ENCODE measurements at places on chromosomes 4 and X.

- no peak for DNase-seq
Measured at GRCh38 chr4:56289934-56290333, 97.4 kb downstream of the AASDH start.

- DNase-seq = no peak
Measured at GRCh38 chrX:20668550-20668949, 401.8 kb upstream of the RPS6KA3 start.

- peak; percentile 26 for DNase-seq
Measured at GRCh38 chr4:8897251-8898167, 25.9 kb upstream of the HMX1 start.

GRCh38 chrX:110086162-110086915 lies 83.4 kb downstream of the TMEM164 start:
- DNase-seq = no peak

DNA sequence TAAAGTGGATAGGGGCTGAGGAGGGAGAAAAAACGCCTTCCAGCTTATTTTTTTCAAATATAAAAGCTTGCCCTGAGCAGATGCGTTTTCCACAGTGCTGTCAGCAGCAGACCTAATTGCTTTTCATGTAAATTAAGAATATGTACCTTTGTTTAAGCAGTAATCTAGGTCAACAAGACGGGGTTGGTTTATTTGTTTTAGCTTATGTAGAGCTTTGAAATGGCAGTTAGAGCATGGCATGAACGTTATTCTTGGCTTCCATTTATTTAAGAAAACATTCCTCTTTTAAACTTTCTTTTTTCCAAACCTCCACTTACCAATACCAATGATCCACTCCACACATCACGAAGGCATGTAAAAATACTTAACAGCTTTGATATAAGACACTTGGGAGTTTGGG lies 220.3 kb upstream of the TENM3 start:
- DNase-seq = no peak

DNA sequence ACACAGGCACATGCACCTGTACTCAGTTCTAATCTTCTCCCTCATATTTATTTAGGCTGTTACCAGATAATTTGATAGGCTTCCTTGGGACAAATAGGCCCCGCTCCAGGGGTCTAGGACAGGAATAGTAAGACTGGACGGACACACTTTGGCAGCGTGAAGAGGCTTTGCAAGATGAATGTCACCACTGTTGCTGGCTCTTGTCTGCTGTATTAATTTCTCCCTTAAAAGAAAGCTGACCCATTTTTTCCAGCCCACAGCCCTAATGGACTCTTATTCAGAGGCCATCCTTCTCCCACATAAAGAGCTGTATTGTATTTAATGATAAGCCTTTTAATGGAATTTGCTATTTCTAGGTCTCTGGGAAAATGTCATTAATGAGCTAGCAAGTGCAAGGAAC lies 18.0 kb downstream of the FAM184B start:
- DNase-seq = no peak

DNA sequence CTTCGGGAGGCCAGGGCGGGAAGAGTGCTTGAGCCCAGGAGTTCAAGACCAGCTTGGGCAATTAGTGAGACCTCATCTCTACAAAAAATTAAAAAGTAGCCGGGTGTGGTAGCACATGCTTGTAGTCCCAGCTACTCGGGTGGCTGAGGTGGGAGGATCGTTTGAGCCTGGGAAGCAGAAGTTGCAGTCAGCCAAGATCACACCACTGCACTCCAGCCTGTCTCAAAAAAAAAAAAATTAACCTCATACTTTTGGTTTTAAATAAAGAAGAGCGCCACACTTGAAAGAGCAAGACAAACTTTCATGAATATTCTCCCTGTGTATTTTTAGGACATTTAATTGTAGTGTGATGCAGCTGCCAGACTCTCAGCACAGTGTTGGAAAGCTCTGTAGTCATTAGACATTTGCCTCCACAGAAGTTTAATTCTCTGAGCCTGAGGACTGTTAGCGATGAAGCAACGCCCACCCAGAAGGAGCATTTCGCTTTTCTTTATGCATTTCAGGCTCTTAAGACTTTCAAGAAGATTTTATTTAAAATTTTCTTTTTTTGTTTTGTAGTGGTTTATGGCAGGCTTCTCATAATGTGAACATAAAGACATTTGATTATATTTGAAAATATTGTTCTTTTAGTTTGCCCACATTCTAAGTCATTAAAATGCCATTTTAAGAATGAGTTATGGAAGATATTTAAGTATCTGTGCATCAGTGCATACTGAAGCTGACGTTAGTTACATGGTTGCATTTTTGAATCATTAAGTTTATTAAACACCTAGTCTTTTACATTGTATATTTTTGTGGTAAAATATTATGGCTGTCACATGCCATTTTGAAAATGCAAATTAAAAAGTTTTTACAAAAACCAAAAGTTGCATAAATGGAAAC lies 45.8 kb downstream of the DCLK2 start:
- no peak for DNase-seq

DNA sequence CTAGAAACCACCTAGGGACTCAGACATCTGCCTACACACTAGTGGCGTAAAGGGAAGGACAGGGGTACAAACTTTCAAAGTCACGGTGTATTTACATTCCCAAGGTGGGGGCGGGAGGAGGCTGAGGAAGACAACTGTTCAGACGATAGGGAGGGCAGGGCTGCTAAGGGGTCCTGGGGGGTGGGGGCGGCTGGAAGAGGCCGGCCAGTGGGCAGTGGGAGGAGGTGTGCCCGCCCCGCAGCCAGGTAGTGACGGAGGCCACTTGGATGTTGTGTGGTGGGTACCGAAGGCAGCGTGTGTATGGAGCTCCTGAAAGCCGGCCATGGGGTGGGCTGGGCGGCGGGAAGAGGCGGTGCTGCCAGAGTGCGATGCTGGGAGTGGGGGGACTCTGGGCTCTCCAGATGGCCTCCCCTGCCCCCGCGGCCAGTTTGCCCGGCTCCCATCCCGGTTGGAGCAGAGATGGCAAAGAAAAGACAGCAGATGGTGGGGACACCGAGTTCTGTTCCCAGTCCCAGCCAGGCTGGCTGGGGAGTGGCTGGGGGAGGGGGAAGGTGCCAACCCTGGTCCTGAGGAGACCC lies 24.2 kb downstream of the L1CAM start:
- DNase-seq = no peak

DNA sequence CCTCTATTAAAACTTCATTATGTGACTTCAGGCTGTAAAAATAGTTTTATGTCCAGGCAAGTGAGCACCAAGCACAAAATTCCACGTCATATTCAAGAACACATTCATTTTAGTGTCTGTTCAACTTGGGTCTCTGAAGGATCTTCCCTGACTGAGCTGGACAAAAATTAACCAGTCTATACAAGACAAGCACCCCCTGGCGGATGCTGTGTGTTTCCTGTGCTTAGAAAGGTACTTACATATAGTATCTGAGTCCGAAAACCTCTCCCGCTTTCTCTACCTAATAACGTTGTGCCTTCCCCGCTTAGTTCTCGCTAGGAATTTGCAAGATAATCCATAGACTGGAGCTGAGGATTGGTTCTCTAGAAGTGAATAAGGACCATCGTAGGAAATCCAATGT lies 2214.5 kb upstream of the TENM3 start:
- DNase-seq = peak; percentile 3

GRCh38 chrX:20265726-20266681 lies 705 bp downstream of the RPS6KA3 start:
- no peak for DNase-seq

- no peak for DNase-seq
Measured at GRCh38 chr4:146142768-146143167, 32.8 kb upstream of the LSM6 start.

- no peak for DNase-seq
Measured at GRCh38 chrX:154605566-154605965, 13.5 kb downstream of the CTAG1B start.

GRCh38 chr4:78534286-78534955 lies 17.1 kb upstream of the ANXA3 start:
- peak; percentile 83 for DNase-seq

DNA sequence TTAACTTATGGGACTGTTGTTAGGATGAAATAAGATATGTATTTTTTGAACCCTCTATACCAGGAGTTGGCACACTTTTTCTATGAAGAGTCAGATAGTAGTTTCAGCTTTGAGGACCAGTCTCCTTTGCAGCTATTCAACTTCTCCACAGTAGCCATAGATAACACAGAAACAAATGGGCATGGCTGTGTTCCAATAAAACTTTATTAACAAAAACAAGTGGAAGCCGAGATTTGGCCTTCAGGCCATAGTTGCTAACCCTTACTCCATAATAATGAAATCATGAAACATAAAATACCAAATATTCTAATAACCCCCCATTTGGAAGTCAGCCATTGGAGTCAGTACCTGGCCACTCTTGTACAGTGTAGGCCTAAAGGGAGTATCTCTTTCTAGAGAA lies 30.6 kb downstream of the ARX start:
- no peak for DNase-seq

GRCh38 chr4:153618833-153619232 lies 65.2 kb upstream of the TLR2 start:
- DNase-seq = no peak

DNA sequence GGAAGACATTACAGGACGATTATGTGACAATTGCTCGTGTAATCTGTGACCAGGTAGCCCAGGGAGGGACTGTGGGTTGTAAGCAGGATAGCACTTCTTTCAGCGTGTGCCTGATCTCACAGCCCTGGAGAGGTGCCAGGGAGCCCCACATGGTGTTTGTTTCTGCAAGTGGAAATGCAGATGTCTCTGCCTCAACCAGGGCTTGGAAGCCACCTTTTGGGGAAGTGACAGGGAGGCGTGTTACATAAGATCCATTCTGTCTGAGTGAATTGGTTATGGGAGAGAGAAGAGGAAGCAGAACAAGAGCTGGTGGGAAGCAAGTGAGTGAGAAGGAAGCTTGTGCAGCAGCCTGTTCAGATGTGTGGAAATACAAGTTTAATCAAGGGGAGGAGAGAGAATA lies 104.5 kb upstream of the GATB start:
- DNase-seq = no peak

GRCh38 chr4:86891762-86892635 lies at the start of gene C4orf36:
Gene C4orf36, minus strand, starts transcription at chr4:86892422. Its CDS starts 902 bp downstream, at chr4:86891520.
- DNase-seq = peak; percentile 77

GRCh38 chrX:42732506-42732905 lies 45.5 kb downstream of the PPP1R2C start:
- DNase-seq = no peak

DNA sequence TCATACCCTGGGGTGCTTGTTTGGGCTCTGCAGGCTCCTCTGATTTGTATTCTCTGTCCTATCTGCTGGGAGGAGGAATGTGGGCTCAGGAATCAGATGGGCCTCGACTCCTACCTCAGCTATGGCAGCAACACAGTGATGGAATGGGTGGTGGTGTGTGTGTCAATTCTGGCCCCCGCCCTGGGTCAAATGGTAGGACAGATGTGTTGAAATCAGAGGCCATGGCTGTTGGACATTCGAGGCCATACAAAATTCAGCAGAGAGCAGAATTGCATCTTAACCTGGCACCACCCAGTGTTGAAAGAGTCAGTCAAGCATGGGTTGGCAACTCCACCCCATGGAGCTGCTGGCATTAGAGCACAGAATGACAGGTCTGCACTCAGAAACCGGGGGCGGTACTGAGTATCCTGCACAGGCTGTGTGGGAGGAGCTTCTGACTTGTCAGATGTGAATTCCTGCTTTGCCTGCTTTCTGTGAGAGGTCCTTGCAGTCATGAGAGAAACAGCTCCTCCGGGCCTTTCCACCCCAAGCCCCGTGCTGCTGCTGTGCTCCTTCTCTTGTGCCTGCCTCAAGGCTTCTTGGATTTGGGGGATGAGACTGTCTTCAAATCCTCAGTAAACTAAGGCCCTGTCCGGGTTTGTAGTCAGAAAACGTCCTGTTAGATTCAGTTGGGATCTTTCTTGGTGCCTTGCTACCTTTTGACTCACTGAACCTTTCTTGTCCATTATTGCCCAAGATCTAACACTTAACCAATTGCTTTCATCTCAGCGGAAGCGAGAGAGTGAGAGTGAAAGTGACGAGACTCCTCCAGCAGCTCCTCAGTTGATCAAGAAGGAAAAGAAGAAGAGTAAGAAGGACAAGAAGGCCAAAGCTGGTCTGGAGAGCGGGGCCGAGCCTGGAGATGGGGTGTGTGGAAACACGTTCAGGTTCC lies 13.0 kb downstream of the DKC1 start:
- DNase-seq = no peak

DNA sequence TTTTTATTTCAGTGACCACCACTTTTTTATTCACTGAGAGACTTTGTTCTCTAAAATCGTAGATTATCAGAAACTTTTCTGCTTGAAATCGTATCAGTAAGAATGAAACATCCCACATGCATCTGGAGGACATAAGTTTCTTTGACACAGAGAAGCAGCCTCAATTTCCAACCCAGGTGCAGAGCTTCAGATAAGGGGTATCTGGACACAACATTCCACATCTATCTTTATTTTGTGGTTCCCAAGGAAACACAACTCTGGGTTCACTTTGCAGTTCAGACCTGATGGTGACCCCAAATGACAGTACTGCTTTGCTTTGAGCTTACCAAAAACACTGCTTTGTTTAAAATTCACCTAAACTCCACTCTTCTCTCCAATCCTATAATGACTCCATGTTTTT lies 1.3 kb upstream of the CLCN5 start:
- DNase-seq = no peak

GRCh38 chr4:168928346-168928745 lies 81.7 kb downstream of the CBR4 start:
- DNase-seq = no peak

Data from urothelium cell line (cell line).